ENCODE measurements at places on chromosomes 1 and 21.

- no peak for DNase-seq
These were observed 19.5 kb downstream of the XKR8 start for GRCh38 chr1:27979151-27979858.

GRCh38 chr1:7420470-7421100 lies 350.5 kb upstream of the VAMP3 start:
- no peak for DNase-seq

GRCh38 chr1:159079525-159079924 lies 3.0 kb upstream of the AIM2 start:
- no peak for DNase-seq

DNA sequence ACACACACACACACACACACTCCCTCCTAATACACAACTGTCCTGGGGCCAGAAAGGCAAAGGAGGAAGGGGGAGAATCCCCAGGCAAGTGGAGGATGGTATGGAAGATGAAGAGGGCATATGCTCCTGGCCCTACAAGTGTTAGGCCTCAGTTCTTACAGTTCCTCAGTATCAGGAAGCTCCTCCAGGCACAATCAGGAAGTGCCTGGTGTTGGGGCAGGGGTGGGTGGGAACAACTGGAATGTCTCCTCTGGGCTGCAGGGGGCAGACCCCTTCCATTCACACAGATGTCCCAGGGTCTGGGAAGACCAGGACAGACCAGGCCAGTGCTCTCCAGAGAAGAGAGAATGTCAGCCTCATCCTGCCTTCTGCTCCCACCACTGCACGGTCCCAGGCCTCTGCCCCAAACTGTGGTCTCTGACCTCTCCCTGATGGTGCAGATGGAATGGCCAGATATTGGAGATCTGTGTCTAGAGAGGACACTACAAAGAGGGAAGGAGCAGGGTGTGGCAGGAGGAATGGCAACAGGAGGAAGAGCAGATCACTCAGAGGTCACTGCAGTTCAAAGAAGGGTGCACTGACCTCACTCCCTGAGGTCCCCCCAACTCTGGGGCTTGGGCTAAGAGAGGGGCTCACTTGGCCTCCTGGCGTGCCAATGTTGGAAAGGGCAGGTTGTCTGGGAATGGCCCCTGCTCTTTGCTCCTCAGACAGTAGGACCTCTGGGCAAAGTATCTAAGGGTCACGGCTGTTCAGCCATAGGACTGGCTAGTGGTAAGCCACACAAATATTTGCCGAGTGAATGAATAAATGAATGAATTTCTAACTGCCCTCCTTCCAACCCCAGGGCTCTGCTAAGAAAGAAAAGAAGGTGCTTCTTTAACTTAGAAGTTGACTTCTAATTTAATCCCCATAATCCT lies 2.5 kb upstream of the DENND2D start:
- no peak for DNase-seq

- DNase-seq = no peak
These were observed 105.2 kb downstream of the ACBD6 start for GRCh38 chr1:180397175-180397574.

GRCh38 chr1:47901001-47901575 lies 96.1 kb downstream of the TRABD2B start:
- peak; percentile 63 for DNase-seq

DNA sequence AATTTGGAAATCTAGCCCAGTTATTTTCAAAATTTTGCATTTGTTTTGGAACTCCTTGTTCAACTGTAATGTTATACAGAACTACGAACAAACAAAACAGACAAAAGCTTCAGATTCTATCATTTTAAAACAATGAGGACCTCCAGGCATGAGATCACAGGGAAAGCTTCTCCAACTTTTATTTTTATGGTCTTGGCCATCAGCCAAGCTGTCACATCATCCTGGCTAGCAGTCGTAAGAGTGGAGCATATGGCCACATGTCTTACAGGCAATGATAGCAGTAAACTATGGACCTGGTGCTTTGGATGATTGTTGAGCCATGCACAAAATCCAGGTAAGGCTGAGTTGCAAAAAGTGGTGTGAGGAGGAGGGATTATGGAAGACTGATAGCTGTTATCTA lies 299.6 kb downstream of the LMX1A start:
- no peak for DNase-seq

- no peak for DNase-seq
These were observed 123.7 kb downstream of the UBR4 start for GRCh38 chr1:19086176-19086875.

- no peak for DNase-seq
These were observed 3.2 kb upstream of the AK2 start for GRCh38 chr1:33039840-33040239.

- DNase-seq = no peak
These were observed 34.4 kb downstream of the GLUL start for GRCh38 chr1:182357171-182357570.

DNA sequence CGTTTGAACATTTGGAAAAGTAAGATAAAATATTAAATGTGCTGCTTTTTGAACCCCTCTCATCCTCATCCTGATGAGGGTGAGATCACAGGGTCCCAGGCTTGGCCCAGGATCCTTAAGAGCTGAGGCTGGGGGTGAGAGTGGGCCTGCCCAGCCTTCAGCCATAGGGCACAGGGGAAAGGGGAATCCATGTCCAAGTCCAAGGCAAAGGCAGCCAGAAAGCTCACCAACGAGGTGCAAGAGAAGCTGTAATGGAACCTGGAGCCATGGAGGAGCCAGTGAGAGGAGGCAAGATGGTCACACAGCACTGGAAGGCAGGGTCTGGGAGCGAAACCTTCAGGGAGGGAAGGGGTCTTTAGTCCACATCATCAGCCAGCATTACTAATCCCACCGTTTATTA lies 191.9 kb downstream of the RRAGC start:
- no peak for DNase-seq

GRCh38 chr1:150558303-150558704 lies 9.1 kb downstream of the ADAMTSL4 start:
- DNase-seq = no peak

GRCh38 chr1:55339681-55340080 lies 124.5 kb upstream of the USP24 start:
- no peak for DNase-seq

GRCh38 chr21:25963181-25963580 lies 207.4 kb downstream of the APP start:
- DNase-seq = no peak

- no peak for DNase-seq
These were observed 61.9 kb downstream of the CRP start for GRCh38 chr1:159652506-159652905.

DNA sequence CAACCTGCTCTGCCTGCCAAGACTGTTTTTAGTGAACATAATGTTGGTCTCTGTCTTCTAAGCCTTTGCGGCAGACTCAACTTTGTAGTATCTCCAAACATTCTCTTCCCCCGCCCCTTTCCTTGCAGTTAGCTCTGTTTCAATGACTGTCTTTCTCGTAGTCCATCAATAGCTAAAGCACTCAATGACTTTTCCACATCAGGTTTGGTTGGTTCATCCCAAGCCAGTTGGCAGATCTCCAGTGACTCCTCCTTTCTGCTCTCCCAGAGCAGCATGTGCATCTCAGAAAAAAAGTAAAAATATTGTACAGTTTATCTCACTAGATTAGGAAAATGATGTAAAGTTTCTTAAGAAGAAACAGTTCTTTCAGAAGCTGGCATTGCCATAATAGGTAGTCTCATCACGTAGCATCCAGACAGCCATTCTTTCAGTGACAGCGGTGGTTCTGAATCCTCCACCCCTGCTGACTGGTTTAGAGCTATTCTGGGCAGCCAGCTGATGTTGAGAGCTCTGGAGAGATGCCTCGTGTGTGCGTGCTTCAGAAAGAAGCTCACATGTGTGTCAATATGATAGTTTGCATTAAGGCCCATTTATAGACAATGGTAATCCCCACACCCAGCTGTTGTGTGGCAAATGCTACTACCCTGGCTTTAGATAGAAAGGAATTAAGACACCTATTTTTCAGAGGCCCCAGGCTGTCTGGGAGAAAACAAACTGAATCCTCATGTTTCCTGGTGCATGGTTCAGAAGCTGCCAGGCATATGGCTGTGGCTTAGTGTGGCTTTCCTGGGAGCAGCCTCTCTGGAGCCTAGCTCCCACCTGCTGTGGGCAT lies 53.2 kb downstream of the CNN3 start:
- DNase-seq = peak; percentile 71

GRCh38 chr1:116476321-116476720 lies 94.5 kb downstream of the CD58 start:
- DNase-seq = no peak

- DNase-seq = peak; percentile 69
These were observed 127.3 kb upstream of the PLD5 start for GRCh38 chr1:242651817-242652216.

Data from WERI-Rb-1 (cell line).